Kidney glomerular epithelial cell (primary cell): ENCODE measurements at places on chromosomes 12 and 14.

DNA sequence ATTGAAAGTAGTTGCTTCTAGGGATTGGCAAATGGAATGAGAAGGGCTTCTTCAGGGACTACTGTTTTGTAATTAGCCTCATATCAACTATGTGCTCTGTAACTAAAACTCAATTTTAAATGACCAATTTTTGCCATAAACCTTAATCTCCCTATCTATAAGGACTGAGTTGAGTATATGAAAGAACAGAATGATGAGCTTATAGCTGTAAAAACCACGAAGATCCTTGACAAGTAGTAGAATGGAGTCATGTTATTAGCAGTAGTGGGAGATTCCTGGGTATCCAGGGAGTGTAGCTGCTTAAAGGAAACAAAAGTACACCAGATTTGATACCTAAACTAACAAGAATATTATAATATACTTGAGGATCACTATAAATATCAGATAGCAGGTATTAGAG lies 28.0 kb downstream of the LGALS3 start:
- DNase-seq: no peak

DNA sequence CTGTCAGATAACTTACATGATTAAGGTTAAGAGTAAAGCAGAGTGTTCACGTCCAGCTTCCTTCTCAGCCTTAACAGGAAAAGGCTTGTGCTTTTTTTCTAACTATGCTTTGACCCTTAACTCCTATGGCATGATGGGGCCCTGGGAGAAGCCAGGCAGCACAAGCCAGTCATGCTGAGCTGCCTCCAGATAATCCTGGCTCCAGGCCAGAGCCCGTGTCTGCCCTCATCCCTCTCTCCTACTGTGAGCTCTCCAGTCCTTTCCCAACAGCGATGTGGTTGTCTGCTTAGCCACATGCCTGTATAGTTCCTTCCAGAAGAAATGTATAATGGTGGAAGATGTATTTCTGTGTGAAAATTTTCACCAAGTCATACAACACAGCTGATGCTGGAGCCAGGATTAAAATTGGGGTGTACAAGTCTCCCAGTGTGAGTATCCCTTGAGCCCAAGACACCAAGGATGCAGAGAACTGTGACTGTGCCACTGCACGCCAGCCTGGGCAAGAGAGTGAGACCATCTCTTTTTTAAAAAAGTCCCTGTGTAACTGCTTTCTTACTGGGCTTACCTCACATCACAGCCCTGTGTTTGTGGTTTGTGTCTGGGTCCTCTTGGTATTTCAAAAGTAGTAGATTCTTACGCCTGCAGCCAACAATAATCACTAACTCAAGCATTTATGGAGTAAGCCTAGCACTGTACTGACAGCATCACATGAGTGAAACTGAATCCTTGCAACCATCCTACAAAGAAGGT lies 7.9 kb upstream of the ITFG2 start:
- peak; percentile 62 for DNase-seq

DNA sequence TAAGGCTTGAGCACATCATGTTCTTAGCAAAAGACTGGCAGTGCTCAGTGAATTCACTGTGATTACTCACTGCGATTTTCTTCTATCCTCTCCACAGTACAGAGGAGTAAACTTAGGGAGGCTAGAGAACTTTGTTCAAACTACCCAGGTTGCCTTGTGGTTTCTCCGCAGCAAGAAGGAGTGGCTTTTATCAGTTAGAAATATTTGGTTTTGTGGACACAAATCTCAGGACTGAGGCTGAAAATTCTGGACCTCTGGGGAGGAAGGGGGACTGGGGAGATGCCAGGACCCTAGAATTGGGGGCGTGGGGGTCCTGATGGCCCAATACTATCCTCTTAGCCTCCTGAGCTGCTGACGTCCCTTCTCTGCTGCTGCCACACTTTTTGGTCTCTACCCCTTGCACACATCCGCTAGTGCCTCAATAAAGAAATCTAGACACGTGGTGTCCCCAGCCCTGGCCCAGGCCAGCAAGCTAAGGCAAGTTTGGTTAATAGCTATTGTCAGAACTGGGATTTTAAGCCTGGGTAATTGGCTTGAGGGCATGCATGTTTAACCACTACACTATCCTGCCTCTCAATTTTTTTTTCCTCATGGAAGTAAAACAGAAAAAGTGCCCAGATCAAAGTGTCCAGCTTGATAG lies 842 bp downstream of the OAS2 start:
- no peak for DNase-seq

DNA sequence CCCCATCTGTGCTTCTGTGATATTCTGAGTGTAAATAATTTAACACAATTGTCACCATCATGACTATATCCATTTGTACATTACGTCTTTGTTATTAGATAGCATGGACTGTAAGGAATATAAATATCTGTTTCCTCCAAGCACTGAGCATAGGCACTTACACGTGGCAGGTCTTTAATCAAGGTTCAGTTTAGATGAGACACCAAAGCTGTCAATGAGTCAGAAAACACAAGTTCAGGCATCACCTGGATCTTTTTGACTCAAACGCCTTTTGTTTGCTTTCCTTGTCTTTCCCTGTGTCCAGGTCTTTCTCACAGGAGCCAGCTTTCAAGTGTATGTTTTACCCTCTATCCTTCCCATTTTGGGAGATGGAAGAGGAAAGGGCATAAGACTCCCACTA lies 163.2 kb upstream of the CCDC198 start:
- no peak for DNase-seq

- no peak for DNase-seq
Measured at GRCh38 chr14:56905282-56905681, 95.0 kb upstream of the OTX2 start.

DNA sequence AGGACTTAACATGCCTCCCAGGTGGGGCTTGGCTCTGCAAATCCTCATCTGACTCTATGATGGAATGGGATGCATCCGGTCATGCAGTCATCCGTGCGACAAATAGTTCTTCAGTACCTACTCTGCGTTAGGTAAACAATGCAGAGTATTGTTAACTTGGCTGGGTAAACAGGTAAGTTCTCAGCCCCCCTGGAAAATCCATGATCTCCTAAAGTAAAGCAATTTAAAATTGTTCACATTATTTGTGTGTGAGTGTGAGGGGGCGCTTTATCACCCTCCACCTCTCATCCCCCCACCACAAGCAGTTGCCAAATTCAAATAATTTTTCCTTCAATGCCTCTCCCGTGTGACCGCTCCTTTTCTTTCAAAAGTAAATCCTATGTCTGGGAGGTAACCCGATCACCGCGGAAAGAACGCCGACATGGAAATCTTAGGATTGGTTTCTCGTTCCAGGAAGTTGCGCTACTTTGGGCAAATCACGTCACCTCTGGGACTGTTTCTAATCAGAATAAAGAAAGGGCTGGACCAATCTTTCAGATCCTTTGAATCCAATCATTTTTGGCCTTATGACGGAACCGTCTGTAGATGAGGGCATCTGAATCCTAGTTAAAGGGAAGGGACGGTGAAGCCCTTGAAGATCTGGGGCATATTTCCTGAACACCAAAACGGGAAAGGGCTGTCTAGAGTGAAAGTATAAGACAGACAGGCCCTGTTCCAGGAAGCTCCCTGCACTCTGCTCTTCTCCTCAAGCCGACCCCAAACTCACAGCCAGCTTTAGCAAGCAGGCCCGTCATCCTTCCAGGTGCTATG lies 44.0 kb upstream of the SINHCAF start:
- DNase-seq: no peak

DNA sequence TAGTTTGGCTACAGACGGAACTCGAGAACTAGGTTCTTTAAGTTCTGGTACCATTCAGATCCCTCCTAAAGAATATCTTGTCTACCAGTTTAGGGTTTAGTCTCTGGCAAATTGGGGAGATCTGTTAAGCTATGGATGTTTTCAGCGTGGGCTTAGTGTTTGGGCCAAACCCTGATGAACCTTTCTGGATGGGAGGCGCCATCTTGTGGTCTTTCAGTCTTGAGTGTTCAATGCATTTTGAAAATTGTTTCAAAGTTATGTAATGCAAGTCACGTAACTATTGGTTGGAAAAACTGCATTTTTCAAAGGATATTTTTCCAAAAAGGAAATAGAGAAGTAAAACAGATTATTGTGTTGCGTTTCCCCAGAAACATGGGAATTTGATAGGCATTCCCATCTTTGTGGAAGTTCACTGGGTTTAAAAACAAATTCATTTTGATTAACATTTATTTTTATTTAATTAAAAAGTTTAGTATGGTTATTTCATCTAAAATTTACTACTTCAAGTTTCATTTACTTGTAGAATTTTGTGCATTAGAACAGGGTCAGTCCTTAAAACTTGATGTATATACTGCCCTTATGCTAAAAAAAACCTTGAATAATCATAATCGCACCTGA lies 169.0 kb downstream of the PRIMA1 start:
- peak; percentile 40 for DNase-seq

DNA sequence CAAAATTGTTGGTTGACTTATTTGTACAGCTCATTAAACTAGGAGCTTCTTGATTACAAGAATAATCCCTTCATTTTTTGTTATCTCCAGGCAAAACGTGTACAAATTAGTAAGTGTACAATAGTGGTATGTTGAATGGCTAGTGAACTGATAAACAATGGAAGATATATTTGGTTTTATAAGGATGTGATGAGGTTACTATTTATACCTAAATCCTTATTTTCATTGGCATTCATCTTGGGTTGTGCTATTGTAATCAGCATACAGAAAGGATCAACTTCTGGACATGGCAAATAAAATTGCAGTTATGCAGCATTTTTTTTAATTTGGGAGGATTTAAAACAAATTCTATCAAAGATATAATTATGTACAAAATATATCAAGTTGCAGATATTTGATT lies 199.4 kb upstream of the GZMB start:
- no peak for DNase-seq

- no peak for DNase-seq
Measured at GRCh38 chr12:66848967-66849366, 170.1 kb upstream of the GRIP1 start.
